ENCODE measurements at places on chromosomes 11 and 22. TPM values are rescaled to one million over a fixed set of nuclear protein-coding genes. Genes with fewer than 3 reads are reported as not detected.
A peak's percentile ranks its signal among the peaks of the same experiment; 100 is the strongest.

- DNase-seq = no peak
Observed at GRCh38 chr22:34430386-34430785, 510.1 kb upstream of the LARGE1 start.

DNA sequence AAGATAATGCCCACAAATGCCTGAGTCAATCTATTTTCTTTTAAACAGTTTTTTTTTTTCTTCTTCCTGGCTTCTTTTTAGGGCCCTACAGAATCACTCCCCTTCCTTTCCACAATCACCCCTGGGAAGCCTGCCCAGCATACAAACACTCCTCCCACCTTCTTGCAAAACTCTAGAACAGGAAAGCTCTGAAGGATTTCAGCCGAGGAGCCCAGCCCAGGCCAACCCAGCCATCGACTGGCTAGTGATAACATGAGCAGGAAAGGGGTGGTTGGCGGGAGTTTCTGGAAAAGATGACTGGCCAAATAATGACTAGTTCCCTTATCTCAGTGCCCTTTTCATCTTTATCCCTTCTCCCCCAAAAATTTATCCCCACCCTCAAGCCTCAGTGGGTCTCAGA is 68.2 kb downstream of the USP35 start:
- DNase-seq = peak; percentile 93

DNA sequence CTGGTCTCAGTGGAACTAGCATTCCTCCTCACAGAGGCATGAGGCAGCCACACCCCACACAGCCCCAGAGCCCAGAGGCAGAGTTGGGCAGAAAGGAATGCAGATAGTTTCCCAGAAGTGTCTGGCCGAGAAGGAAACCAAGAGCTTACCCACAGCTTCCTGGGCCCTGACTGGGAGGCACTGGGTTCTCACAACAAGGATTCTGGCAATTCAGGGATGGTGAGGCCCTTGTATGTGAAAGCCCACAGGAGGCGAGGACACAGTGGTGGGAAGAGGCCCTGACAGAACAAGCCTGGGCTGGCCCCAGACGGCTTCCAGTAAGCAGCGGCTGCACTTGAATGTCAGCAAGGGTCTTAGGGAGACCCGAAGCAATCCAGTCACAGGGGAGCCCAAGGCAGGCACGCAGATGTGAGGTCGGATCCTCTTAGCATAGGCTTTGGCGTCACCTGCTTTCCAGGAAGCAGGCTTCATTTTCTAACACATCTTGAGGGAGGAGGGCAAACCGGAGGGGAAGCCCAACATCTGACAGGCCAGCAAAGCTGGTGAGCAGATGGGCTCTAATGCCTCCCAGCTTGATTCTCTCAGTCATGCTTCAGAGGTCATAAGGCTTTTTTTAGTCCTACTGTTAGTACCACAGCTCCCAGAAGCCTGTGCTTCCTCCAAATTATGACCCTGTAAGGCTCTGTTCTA is 78.3 kb upstream of the AKIP1 start:
- no peak for DNase-seq

- no peak for DNase-seq
Observed at GRCh38 chr22:29772170-29772641, 5.0 kb downstream of the UQCR10 start.

DNA sequence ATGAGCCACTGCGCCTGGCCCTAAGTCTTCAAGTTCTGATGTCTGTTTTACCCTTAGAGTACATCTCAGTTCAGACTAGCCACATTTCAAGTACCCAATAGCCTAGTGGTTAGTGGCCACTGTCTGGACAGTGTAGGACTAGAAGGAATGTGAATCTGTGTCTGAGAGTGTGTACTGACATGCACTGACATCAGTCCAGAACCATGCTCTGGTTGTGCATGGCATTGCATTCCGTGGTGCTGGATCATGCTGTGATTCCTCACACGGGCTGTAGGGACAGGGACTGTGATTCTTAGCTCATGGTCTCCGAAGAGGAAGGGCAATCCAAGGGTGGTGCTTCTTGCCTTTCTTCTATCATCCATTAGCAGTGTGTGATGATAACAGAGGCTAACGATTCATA is 41.1 kb downstream of the AMOTL1 start:
- no peak for DNase-seq

DNA sequence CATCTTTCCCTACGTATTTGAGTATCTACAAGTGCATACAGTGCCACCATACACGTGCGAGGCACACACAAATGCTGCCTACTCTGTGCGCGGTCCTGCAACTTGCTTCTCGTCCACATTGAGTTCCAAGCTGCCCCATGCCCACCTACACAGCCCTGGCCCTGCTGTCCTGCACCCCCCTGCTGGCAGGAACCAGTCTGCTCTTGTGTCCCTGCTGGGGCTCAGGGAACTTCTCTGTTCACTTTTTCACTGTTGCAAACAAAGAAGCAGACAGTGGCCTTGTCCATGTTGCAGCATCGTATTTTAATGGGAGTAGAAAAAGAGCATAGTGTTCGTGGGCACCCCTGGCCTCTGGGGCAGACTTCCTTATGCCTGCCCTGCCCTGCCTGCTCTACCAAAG is 14.0 kb downstream of the CPT1A start:
- peak; percentile 15 for DNase-seq

- DNase-seq = no peak
Observed at GRCh38 chr11:129283141-129283540, 91.0 kb upstream of the ARHGAP32 start.

Gene TRIM6
- total RNA-seq = 2.2 TPM
